ENCODE measurements at places on chromosomes 3 and 15.

DNA sequence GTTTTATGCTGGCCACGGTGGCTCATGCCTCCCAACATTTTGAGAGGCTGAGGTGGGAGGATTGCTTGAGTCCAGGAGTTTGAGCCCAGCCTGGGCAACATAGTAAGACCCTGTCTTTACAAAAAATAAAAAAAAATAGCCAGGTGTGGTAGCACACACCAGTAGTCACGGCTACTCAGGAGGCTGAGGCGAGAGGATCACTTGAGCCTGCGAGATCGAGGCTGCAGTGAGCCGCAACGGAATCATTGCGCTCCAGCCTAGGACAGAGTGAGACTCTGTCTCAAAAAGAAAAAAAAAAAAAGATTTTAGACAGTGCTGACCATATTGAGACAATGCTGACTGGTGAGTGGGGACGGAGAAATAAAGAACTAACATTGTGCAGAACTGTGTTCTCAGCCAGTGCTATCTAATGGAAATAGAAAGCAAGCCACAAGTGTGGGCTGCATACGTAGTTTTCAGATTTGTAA lies 67.2 kb downstream of the ST6GAL1 start:
- DNase-seq = no peak

GRCh38 chr15:67548862-67549651 lies 6.6 kb downstream of the MAP2K5 start:
- peak; percentile 24 for DNase-seq

DNA sequence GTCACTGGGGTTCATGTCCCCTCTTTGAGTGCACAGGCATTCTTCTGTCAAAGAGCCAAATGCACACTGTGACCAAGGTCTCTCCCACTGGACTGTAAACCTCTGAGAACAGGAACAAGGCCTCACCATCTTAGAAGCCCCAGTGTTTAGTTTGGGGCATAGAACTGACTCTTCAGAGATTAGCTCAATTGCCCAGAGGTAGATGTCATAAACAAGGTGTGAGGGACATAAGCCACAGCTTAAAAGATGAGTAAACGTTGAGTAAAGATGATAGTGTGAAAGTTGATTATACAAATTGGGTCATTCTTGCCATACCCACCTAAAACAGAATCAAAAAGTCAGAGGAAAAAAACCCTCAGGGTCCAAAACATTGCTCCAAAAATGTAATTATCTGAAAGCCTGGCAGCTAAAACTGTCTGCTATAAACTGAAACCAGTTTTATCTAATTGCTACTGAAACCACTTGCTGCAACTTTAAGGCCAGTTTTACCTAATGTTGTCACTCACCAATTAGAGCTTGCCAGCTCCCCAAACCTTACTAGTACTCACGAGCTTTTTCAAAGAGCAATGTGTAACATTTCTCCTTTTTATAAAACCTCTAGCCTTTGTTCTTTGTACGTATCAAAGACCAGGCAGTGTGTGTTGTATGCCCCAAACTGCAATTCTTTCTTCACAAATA lies 415.2 kb downstream of the RAP2B start:
- no peak for DNase-seq

DNA sequence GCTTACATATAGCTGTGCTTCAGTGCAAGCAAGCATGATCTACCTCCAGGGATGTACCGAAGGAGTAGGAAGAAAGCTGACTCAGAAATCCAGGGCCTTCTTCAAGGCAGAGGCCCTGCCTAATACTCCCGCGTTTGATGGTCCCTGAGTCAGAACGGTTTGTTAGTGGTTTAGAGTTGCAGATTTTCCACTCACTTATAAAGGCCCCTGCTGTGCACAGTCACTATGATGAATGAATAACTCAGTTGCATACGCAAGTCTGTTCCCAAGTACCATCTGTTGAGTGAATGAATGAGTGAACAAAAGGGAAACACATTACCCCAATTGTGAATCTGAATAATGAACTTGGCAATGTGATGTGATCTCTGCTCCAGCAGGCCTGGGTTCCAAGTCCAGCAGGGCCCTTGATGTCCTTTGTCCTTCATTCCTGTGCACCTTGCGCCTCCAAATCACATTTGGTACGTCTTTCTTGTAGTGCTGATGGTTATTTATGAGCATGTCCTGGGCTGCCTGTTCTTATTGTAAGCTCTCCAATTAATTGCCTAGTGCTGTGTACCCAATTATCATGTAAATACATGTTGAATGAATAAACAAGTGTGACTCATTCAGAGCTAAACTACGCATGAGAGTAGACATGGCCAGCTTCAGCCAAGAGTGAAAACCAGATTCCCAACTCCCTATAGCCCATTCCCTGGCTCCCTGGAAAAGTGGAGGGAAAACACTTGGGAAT lies 85.3 kb upstream of the LIMD1 start:
- peak; percentile 30 for DNase-seq

- DNase-seq = no peak
Measured at GRCh38 chr3:159559771-159560170, 428.9 kb upstream of the IL12A start.

GRCh38 chr15:42121021-42121420 lies 26.7 kb upstream of the PLA2G4D start:
- DNase-seq = no peak

- no peak for DNase-seq
Measured at GRCh38 chr3:9059489-9060400, 96.5 kb upstream of the RAD18 start.

- DNase-seq = no peak
Measured at GRCh38 chr3:16916840-16917239, 32.1 kb downstream of the PLCL2 start.

GRCh38 chr15:59306520-59307164 lies 66.0 kb downstream of the MYO1E start:
- DNase-seq = no peak

DNA sequence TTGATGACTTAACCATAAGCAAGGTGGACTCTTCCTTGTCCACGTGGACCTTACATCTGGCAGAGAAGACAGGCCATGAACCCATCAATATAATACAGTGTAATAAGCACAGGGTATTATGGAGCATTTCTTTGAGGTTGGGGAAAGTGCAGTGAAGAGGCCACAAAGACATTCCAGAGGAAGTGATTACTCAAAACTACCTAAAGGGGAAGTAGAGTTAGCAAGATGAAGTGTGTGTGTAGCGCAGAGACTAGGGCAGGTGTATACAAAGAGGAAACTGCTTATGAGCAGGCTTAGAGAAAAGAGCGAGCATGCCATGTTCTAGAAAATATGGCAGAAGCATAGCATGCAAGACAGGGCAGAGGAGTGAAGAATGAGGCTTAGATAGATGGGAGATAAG lies 17.9 kb downstream of the CP start:
- no peak for DNase-seq

- no peak for DNase-seq
Measured at GRCh38 chr3:158097593-158098308, 8.5 kb downstream of the SHOX2 start.

DNA sequence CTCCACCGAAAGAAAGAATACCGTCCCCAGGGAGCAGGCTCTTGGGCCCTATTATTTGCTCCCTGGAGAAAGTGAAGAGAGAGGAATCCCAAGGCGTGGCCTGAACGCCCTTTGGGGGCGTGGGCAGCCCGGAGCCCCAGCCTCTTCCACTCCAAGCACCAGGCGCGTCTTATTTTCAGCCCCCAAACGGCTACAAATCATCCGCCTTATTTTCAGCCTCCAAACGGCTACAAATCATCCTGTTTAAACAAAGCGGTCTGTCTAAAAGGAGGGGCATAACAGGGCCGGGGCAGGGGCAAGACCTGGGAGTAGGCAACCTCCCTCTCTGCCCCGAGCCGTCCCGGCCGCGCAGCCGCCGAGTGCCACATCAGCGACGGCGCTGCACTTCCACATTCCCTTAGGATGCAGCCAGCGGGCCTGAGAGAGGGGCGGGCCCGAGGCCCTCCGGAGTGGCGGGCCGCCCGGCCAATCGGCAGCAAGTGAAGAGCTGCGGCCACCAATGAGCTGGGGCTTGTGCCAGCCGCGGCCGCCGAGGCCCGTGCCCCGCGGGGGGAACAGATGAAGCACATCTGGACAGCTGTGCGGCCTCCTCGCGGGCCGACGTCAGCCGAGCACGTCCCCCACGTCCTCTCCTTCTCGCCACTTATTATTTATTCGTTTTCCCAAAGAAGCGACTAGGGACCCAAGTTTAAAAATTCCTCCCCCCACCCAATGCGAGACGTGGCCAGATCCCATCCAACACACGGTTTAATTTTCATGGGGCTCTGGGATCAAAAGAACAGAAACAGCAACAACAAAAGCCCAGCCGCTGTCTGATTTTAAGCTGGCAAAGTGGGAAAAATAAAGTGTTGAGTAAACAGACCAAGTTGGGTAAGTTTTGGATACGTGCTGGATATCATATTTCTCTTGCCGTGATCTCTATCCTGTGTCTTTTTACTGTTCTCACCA lies at the start of gene TMEM45A:
TSS of gene TMEM45A (plus strand) at position 561 of the 948 bp plus-strand sequence. CDS start 62,593 bp downstream, outside the sequence.
- peak; percentile 90 for DNase-seq

DNA sequence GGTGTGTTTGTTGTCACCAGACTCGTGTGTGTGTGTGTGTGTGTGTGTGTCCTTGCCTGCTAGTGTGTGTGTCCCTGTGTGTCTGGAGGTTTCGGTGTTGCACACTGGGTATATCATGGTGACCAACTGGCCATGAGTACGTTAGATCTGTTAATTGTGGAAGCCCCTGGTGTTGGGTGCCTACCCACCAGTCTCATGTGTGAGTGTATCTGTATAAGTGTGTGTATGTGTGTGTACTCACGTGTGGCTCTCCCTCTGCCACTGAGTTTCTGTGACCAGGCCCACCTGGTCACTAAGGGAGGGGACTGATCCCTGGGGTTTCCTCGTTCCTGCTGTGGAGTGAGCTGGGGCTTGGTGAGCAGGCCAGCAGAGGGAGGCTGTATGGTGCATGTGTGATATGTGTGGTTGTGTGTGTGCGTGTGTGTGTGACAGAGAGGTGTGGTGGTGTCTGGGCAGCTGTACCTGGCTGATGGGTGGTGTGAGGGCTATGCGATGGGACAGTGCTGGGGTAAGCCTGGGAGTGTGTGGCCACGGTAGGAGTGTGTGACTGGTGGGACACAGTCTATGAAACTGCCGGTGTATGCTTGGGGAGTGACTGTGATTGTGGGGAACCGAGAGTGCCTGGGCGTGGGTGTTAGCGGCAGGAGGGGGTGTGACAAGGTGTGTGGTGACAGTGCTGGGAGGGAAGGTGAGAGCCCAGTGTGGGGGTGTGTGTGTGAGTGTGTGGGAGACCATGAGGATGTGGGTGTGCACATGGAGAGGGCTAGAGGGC lies 1.8 kb downstream of the PRKCD start:
- DNase-seq = no peak

DNA sequence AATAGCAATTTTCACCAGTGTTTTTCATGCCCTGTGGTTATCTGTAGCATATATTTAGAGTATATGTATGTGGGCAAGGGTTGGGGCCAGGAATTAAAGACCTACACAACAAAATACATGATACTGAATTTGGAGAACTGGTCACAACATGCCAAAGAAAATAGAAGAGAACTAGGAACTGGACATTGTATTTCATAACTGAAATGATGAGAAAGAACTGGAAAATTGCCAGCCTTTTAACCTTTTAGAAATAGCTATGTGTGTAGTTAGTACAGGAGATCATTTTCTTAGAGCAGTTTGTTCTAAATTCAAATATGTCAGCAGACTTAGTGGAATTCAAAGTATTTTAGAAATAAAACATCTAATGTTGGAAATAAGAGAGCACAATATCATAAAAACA lies 227.1 kb upstream of the CGNL1 start:
- no peak for DNase-seq

- no peak for DNase-seq
Measured at GRCh38 chr3:185852635-185853034, 27.8 kb upstream of the IGF2BP2 start.
